WTC11 (cell line): ENCODE measurements at places on chromosomes 11 and 22.

DNA sequence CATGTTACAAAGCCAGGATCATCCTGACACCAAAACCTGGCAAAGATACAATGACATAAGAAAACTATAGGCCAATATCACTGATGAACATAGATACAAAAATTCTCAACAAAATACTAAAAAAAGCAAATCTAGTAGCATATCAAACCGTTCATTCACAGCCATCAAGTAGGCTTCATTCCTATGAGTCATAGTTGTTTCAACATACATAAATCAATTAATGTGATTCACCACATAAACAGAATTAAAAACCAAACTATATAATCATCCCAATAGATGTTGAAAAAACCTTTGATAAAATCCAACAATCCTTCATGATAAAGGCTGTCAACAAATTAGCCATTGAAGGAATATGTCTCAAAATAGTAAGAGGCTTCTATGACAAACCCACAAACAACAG lies 1007.2 kb upstream of the RAG2 start:
- no peak for DNase-seq

- no peak for DNase-seq
Observed at GRCh38 chr22:17109113-17109865, 11.9 kb downstream of the TMEM121B start.

DNA sequence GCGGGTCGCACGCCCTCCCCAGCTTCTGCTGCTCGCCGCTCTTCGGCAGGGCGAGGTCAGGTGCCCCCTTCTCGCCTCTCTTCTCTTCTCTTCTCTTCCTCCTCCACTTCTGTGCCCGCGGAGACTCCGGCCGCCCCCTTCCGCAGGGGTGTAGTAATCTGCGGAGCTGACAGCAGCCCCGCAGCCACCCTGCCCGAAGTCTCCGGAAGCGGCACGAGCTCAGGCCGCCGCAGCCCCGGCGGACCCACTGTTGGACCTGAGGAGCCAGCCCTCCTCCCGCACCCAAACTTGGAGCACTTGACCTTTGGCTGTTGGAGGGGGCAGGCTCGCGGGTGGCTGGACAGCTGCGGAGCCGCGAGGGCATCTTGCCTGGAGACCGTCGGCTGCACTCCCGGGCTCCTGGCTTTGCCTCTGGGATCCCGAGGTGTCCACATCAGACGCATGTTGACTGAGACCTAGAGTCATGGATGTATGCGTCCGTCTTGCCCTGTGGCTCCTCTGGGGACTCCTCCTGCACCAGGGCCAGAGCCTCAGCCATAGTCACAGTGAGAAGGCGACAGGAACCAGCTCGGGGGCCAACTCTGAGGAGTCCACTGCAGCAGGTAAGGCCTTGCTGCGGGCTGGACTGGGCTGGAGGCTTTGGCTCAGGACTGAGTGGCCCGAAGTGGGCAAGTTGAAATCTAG lies 486 bp downstream of the STIM1 start:
- DNase-seq: peak; percentile 57

GRCh38 chr11:66745356-66746235 lies 16.6 kb upstream of the SPTBN2 start:
- peak; percentile 32 for DNase-seq

DNA sequence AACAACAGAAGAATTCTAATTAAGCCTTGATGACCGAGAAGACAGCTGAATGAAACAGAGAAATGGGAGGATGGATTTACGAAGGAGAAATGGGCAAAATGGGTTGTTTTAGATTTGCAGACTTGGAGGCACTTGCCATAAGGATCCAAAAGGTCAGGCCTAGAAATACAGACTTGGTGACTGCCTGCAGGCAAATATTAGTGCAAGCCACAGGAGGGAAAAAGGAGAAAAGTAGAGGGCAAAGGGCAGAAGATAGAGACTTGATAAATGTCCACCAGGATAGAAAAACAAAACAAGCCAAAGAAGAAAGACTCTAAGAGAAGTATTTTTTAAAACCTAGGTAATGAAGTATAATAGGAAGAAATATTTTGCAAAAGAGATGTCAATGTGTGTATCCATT lies 13.1 kb downstream of the CCDC34 start:
- no peak for DNase-seq

GRCh38 chr11:72955466-72955865 lies 141.3 kb downstream of the ATG16L2 start:
- no peak for DNase-seq

DNA sequence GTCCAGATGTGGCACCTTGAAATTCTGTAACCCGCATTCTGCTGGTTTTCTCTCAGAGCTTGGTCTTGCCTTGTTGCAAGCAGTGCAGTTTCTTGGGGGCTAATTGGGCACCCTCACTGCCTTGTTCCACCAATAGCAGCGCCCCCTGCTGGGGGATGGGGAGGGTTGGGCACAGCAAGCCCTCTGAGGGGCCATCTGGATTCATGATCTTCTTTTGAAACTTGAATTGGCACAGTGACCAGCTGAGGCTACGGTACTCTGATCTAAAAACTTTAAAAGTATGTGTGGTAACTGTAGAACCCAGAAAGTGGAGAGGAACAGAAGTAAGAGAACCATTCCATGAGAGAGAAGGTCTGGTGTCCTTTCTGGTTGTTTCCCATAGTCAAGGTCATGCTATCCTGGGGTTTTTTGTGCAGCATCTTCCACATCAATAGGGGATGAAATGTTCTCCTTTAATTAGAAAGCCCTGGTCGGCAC lies 64.2 kb downstream of the MED15 start:
- peak; percentile 72 for DNase-seq

- DNase-seq: no peak
Observed at GRCh38 chr22:46437671-46438440, 99.6 kb downstream of the CELSR1 start.

GRCh38 chr22:32501836-32502752 lies 27.5 kb downstream of the FBXO7 start:
- DNase-seq: no peak

- DNase-seq: no peak
Observed at GRCh38 chr22:27110665-27111451, 453.5 kb downstream of the MIAT start.

- peak; percentile 55 for DNase-seq
Observed at GRCh38 chr11:46345131-46345597, 2.1 kb upstream of the DGKZ start.

- no peak for DNase-seq
Observed at GRCh38 chr22:49091451-49091850, 736.2 kb downstream of the BRD1 start.

DNA sequence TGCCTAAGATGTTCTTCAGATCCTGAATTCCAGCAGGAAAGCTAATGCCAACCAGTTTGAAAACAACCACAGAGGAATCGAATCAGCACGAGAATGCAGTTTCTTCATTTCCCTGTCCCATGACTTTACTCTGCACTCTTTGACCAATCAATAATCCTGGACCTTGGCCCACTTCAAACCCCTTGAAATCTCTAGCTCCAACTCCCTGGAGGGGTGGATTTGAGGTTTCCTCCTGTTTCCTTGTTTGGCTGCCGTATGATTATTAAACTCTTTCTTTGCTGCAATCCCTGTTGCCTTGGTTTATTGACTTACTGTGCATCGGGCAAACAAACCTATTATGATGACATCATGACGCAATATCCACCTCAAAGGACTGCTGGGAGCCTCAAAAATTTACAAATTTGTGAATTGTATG lies 109.3 kb downstream of the FBXO7 start:
- no peak for DNase-seq

DNA sequence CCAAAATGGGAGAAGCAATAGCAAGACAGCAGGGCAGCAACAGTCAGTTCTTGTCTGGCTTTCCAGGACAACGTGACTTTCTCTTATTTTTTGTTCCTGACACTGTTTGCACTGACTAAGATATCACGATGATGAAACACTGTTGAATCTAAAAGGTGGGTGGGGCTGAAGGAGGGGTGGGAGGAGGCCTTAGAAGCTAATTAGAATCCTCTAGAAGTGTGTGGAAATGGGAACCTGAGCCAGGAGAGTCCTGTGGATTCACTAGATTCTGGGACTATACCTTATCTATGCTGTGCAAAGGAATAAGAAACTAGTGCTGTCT lies 300.3 kb downstream of the ST3GAL4 start:
- DNase-seq: no peak

- no peak for DNase-seq
Observed at GRCh38 chr11:93160156-93160555, 37.6 kb downstream of the SLC36A4 start.

DNA sequence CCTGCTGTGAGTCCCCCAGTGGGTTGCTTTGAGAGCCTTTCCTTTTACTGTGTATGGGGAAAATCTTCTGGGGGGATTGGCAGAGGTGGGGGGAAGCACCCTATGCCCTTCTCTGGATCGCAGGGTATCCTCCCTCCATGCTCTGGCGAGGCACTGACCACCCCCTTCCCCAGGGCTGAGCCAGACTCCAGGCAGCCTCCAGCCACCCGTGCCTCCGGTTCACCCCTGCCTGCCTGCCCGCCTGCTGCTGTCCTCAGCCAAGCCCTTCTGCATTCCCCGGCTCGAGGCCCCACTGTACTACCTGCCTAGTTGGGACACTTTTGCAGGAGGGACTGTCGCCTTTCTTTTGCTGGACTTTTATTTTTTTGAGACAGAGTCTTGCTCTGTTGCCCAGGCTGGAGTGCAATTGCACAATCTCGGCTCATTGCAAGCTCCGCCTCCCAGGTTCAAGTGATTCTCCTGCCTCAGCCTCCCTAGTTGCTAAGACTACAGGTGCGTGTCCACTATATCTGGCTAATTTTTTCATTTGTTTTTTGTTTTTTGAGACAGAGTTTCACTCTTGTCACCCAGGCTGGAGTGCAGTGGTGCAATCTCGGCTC lies 23.8 kb upstream of the TP53I11 start:
- no peak for DNase-seq

- DNase-seq: no peak
Observed at GRCh38 chr11:46553814-46554212, 40.0 kb downstream of the AMBRA1 start.
